ENCODE measurements at places on chromosomes 13 and 19.

DNA sequence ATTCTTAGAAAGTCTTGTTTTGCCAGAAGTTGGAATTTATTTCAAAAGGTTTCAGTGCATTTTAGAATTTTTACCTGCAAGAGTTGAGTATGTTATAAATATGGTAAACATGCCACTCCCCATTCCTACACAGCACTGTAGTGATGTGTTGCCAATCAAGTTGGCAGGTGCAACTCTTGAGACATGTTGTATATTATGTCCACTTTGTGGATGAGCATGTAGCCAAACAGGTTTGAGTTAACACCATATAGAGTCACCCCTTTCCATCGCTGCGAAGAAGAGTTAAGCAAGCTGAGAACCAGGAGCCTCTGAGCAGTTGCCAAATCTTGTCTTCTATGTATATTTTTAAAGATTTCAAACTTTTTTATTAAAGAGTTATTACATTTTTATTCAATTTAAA, 359.8 kb downstream of the LMO7 start:
- DNase-seq = no peak

- no peak for DNase-seq
Measured at GRCh38 chr19:3656747-3657394, 30.3 kb upstream of the CACTIN start.

GRCh38 chr19:10899151-10899653, 27.8 kb downstream of the CARM1 start:
- no peak for DNase-seq

DNA sequence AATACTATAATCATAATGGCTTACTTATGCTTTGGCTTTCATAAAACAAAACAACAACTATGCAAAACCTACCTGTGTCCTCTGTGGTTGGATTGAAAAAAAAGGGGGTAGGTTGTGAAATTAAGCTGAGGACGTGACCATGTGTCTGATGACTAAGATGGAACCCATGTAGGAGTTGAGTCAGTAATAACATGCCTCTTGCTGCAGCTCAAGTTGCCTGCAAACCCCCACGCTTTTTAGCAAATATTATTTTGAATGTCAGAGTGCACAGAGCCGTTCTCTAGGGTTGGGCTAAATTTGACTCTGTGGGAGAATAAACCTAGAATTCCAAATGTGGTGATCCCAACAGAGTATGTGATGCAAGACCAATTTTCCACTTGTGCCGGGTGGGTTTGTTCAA, 209.3 kb downstream of the KCNRG start:
- DNase-seq = no peak

DNA sequence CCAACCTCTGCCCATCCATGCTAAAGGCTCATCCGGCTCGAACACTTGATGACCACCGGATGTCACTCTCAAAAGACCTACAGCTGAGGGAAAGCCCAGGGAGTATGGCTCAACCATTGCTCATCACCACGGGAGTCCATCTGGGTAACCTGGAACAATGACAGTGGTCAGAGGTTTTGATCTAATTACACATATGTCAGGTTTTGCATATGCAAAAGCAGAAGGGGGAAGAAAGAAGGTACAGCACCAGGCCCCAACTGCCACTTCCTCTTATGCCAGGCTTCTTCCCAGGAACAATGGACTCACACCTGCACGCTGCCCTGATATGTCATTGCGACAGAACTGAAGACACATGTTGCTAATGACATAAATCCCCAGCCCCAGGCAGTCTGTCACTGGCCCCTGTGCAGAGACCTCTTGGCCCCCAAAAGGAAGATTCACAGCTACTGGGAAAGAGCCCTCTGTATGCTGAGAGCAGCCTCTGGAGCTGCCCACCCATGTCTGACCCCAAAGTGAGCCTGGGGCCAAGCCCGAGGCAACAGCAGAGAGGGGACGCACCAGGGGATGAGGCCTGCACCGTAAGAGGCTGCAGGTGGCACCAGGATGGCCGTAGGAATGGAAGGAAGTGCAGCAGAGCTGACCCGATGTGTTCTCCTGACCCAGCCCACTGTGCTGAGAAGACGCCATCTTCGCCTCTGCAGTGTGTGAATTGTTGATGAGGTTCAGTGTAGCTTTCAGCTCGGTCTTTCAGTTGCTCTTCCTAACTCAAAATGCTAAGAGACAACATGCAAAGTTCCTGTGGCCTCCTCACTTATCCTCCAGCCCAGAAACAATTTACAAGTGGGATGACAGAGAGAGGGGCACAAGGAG, 26.3 kb downstream of the EPS15L1 start:
- DNase-seq = no peak

DNA sequence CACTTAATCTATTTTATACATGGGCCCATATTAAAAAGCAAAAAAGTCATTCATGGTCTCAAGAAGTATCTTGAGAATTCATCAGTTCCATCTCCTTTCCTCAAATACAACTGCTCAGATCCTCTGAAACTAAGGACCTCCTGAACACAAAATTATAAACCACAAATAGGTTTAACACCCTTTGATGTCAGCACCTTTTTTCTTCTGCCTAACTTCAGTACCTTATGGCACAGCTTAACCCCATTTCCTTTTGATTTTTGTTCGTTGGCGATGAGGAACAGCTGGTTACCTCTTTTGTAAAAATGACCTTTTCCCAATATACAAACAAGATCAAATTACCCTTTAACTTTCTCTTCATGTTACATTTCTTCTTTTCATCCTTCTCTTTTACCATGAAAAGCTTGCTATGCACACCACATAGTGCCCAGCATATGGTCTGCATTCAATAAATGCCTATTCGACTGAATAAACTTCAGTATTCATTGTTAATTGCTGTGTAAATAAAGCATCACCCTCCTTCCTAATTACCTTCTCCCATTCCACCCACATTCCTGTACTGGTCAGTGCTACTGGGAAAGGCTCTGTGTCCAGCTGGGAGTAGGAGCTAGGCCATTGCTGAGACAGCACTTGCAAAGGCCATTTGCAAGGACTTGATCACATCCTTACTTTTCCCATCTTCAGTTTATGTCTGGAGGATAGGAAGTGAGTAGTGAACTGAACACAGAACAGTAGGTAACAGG, 317.9 kb downstream of the SHISA2 start:
- DNase-seq = no peak

GRCh38 chr13:110209950-110210603, 96.9 kb downstream of the COL4A1 start:
- no peak for DNase-seq

DNA sequence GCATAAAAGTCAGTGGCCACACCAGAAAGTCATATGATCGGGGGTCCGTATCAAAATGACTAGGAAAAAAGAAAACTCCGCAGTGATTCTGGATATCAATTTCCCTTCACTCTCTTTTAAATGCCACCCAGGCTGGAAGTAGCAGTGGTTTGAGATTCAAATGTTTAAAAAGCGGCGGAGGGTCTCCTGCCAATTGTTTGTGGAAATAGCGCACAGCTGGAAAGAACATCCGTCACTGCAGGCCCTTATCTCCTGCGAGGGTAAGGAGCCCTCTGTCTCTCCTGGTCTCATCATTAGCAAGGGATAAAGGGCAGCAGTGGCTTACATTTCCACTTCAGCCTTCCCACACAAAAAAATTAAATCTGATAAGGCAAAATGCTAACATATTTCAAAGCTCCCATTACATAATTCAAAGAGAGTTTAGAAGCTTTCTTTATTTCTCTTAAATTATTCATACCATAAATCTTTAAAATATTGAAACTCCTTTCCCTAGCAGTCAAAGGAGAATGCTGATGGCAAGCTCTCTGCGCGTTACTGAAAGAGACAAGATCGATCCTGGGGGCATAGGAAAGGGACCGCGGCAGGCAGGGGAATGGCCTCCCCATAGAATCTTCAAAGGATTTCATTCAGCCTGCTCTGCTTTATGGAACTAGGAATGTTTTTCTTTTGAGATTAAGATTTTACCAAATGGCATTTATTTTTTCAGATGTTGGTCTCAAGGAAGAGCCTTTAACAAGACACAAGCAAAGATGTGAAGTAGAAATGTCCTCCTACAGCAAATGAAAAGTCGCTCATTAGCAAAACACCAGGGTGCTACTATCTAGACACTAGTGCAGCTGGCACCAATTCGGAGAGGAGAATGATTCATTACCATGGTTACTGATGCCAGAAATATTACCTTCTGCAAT, 35.0 kb downstream of the AMER2 start:
- no peak for DNase-seq

- DNase-seq = no peak
Measured at GRCh38 chr19:17248011-17248776, 2.5 kb upstream of the NR2F6 start.

- no peak for DNase-seq
Measured at GRCh38 chr19:51119101-51119500, 5.6 kb upstream of the SIGLEC9 start.

GRCh38 chr13:48126944-48127830, 32.3 kb upstream of the MED4 start:
- DNase-seq = no peak

Measured in activated naive CD8-positive, alpha-beta T cell treated with anti-CD3 and anti-CD28 coated beads, Interleukin-2, amount 50 U/mL, for 16 hours (primary cell).